ENCODE measurements at places on chromosomes 1 and 21.

DNA sequence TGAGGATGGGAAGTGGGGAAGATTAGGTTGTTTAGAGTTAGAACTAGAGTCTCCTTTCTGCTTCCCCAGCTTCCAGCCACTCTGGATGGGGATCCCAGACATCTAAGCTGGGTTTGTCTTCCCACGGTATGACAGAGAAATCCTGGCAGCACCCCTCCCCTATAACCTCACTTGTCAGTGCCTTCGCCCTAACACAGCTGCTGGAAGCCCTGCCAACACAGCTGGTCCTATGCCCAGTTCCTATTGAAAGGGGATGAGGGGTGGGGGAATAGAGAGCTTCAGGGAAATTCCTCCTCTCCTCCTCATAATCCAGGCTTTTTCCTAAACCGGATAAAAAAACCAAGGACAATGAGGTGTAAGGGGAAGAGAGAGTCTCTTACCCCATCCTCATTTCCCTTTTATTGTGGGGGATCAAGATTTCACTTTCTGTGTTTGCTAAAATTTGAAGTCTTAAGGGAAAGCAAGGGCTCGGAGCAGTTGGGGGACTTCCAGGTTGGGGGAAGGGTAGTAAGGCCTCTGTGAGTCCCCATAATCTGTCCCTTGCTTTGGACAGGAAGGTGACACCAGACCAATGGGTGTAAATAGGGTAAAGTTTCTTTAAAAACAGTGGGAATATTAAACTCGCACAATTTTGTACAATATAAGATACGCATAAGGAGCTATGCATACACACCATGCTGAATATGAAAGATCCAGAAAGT, 590 bp downstream of the TMOD4 start:
- DNase-seq = no peak

- DNase-seq = no peak
Observed at GRCh38 chr1:14676400-14676799, 77.9 kb downstream of the KAZN start.

- DNase-seq = no peak
Observed at GRCh38 chr1:215393476-215393875, 173.6 kb upstream of the KCTD3 start.

GRCh38 chr1:234628089-234628488, 18.1 kb upstream of the IRF2BP2 start:
- DNase-seq = no peak

DNA sequence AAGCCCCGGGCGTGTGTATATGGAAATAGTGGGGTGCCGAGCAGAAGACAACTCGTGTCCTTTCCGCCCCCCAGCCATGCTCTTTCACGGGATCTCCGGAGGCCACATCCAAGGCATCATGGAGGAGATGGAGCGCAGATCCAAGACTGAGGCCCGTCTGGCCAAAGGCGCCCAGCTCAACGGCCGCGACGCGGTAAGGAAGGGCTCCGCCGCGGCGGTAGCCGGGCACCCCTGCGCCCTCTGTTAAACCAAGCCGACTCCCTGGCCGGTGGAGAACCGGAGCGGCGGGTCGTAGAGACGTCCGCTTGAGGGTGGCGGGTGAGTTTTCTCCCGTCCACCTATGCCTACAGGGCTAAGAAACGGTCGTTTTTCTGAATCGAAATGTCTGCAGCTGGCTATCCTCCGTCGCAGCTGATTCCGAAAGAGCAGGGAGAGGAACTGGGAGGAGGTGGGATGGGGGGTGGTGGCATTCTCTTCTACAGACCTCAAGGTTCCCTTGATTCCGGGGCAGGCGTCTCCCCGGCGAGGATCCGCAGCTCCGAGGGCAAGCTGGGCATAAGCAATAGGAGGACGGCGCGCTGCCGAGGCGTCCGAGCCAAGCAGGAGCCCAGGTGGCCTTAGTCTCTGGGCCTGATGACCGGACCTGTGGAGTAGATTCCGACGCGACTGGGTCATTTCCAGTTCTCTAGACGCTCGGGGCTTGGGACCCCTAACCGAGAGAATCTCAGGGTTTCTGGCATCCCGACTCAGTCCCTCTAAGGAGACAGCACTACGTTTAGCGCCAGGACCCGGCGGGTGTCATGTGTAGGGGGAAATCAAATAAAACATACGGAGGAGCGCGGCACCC, 856 bp downstream of the LHX9 start:
- DNase-seq = peak; percentile 26

DNA sequence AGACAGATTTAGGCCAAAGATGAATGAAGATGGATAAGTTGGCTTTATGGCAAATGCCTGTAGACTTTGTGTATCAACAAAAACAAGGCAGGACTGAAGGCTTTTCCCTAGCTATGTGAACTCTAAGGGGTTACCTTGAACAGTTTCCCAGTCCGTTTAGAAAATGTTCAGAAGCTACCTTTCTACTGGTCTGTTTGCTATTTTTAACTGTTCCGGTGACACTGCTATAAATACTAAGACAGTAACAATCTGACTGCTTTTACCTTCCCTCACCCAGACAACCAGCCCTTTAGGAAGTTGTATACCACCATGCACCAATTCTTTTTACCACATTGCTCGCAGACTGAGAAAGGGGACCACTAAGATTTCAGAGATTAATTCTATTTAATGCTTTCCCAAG, 102.2 kb downstream of the PHTF1 start:
- no peak for DNase-seq

- no peak for DNase-seq
Observed at GRCh38 chr1:182050481-182051448, 10.7 kb downstream of the ZNF648 start.

DNA sequence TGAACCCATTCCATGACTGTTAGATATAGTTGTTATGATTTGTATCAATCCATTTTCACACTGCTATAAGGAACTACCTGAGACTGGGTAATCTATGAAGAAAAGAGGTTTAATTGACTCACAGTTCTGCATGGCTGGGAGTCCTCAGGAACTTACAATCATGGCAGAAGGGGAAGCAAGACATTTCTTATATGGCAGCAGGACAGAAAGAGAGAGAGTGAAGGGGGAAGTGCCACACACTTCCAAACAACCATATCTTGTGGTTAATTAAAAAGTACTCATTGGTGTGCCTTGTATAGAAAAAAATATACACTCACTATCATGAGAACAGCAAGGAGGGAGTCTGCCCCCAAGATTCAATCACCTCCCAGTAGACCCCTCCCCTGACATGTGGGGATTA, 137.6 kb upstream of the NBPF11 start:
- DNase-seq = no peak

GRCh38 chr1:43651188-43651587, 1.2 kb downstream of the KDM4A start:
- DNase-seq = no peak

- no peak for DNase-seq
Observed at GRCh38 chr1:184562806-184563205, 176.0 kb downstream of the C1orf21 start.

DNA sequence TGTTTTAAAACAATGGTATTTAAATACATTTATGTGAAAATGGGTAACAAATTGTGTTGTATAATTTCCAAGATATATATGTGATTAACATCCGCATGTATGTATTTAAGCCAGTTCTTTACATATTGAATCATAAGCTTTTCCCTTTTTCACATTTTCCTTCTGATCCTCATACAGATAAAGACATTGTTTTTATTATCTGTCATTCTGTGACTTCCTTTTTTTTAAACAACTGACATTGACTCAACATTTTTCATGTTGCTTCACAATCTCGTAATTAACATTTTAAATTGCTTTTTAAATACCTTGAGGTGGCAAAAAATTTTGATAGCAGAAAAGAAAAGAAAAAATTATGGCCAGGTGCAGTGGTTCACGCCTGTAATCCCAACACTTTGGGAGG, 1.4 kb downstream of the STXBP3 start:
- no peak for DNase-seq

DNA sequence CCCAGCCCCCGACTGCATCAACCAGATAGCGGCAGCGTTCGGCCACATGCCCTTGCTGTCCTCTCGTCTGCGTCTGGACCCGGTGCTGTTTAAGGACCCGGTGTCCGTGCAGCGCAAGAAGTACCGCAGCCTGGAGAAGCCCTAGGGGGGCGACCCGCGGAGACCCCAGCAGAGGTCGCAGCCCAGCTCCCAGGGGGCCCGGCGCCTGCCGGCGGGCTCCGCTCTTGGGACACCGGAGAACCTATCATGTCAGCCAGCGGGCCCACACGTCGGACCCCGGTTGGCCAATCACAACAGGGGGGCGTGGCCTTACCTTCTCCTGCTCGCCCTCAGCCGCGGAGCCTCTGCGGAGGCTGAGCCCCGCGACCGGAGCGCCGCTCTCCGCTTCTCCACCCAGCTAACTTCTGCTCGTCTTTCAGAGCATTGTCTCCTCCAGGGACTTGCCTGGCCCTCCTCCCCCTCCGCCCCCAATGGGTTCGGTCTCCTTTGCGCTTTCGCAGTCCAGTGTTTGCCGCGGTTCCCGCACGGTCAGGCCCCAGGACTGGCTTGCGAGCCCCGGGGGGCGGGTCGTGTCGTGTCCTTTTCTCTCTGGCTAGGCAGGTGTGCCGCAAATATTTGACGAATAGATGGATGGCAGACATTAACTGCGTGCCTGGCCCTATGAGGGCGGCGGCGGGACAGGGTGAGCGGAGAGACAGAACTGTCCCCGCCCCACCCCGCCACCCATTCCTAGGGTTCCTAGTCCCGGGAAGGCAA, 10.5 kb downstream of the SLC30A2 start:
- DNase-seq = peak; percentile 86

- DNase-seq = no peak
Observed at GRCh38 chr1:207965392-207966387, 54.8 kb upstream of the CD34 start.

DNA sequence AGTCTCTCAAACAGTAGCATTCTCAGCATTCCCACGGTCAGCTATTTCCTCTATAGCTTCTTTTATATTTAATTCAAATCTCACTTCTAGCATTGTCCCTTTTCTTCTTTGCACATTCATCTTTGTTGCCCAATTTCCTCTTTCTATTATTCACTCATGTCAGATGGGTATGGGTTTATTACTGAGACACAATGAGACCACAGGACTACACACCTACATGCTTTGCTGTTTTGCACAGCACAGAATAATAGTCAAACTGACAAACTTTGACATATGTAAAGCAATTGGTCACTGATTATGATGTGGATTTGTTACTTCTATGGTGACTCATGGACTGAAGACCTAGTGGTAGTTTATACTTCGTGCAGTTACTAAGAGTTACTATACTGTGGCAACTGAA, 5.8 kb upstream of the CD1C start:
- no peak for DNase-seq

- DNase-seq = no peak
Observed at GRCh38 chr1:151465026-151465425, 5.7 kb upstream of the POGZ start.

- DNase-seq = no peak
Observed at GRCh38 chr1:51157395-51157794, 55.4 kb downstream of the C1orf185 start.

GRCh38 chr1:183807549-183808168, 2.7 kb downstream of the RGL1 start:
- DNase-seq = no peak

GRCh38 chr1:150558761-150559655, 9.8 kb downstream of the ADAMTSL4 start:
- no peak for DNase-seq

DNA sequence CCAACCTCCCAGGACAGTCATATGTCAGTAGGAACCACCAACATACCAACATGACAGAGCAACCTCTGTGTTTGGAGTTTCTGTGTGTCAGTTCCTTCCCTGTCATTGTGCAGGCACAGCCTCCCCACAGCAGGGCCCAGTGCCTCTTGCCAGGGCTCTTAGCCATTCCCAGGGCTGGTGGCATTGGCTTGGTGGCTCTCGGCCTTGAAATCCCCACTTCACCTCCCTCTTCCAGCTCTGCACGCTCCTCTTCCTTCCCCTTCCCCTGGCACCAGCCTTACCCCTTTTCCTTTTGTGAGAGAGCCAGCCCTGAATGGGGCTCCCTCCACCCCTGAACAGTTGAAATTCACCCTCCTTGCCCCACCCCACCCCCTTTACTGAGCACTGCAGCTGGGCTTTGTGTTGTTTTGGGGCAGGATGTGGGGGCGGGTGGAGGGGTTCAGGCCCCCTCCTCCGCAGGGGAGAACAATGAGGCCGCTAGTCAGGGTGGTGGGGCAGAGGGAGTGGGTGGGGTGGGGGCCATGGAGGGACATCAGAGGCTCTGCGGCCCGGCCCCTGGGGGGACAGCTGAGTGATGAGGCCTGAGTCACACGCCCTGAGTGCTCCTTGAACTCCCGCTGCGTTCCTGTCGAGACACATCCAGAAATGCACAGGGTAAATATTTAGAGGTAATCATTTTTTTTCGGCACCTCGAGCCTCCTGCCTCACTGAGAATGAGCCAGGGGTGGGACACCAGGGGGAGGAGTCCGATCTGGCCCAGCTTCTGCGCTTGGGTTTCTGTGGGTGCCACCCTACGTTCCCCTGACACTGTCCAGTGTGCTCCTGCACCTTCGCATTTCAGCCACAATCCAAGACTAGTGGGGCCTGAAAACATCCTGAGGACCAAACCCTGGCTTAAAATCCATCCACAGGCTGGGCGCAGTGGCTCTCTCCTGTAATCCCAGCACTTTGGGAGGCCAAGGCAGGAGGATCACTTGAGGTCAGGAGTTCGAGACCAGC, 28.6 kb downstream of the LGR6 start:
- peak; percentile 72 for DNase-seq

DNA sequence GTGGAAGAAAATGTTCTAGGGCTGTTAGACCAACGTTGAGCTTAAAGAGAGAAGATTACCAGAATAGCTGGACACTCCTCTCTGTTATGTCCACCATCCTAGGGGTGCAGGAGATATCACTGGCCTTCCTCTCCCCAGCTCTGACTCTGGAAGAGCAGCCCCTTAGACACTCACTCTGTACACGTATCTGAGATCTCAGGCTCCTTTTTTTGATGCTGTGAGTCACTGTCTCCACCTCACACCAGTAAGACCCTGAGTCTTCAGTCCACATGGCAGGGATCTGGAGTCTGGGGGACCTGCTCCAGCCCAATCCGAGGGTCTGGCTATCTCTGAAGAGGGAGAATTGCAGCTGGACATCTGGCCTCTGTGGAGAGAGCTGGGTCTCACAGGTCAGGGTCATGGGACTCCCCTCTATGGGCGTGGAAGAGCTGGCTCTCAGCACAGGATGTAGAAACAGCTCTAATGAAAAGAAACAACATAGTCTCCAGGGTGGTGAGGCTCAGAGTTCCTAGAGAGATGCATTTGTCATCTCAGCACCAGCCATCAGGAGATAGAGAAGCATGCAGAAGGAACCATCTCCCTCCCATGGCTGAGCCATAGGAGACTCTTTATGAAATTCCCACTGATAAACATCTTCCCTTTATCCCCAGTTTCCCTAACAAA, 3.5 kb downstream of the FCRL3 start:
- no peak for DNase-seq

- no peak for DNase-seq
Observed at GRCh38 chr1:115953180-115953579, 23.1 kb upstream of the SLC22A15 start.

DNA sequence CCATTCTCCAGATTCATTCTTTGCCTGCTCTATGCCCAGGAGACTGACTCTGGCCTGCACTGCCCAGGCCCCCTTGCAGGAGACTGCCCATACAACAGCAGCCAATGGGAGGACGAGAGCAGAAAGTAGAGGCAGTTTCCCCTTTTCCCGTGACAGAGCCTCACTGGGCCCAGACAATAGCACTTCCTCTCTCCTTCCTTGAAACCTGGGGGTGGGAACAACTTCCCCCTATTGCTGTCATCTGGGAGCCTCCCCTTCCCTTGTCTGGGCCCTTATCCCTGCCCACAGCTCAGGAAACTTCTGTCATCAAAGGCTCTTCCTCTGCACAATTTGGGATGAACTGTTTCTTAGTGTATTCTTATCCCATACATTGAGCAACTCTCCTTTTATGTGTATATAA, 60.8 kb upstream of the KCNJ15 start:
- DNase-seq = no peak

- no peak for DNase-seq
Observed at GRCh38 chr1:246836209-246836966, 95.4 kb downstream of the AHCTF1 start.

- no peak for DNase-seq
Observed at GRCh38 chr1:165737196-165737595, 31.5 kb downstream of the TMCO1 start.

All from H54 (cell line).